GM23338 (cell line): ENCODE measurements at places on chromosomes 5 and 9. TPM values are rescaled to one million over a fixed set of nuclear protein-coding genes. Genes with fewer than 3 reads are reported as not detected.
A peak's percentile ranks its signal among the peaks of the same experiment; 100 is the strongest.

- DNase-seq, result no peak
Observed at GRCh38 chr5:8241076-8241475, 372.1 kb downstream of the MTRR start.

DIAPH1 gene
- 97.0 and 104 TPM in 2 replicates for total RNA-seq

GRCh38 chr9:107778661-107779060 lies 289.1 kb upstream of the KLF4 start:
- DNase-seq, result no peak

DNA sequence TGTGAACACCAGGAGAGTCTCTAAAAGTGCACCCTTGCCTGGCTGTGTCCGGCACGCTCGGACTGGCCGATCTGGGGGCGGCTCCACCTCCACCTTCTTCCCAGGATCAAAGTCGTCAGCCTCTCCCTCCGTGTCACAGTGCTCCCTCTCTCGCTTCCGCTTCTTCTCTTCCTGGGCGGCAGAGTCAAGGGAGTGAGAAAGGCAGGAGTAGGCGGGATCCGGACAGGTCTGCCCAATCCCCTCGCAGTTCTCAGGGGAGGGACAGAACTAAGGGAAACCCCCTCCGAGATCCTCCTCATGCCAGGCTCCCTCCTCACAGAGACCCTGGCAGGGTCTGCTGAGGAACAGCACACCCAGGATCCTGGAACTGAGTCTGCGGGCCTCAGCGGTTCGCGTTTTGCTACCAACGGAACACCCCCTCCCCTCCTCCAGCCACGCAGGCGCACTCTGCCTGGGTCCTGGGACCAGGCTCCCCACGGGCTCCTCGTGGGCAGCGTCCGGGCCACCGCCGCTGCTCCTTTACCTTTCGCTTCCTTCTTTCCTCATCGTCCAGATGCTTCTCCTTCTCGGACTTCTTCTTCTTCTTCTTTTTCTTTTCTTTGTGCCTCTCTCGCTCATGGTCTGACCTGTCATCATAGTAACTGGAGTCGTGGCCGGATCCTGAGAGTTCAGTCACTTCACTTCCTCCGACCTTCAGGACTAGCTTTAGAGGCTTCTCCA lies 1.3 kb downstream of the BRD9 start:
- peak; percentile 18 for DNase-seq

- DNase-seq, result peak; percentile 10
Observed at GRCh38 chr5:43981556-43981955, 378.6 kb downstream of the NNT start.

DNA sequence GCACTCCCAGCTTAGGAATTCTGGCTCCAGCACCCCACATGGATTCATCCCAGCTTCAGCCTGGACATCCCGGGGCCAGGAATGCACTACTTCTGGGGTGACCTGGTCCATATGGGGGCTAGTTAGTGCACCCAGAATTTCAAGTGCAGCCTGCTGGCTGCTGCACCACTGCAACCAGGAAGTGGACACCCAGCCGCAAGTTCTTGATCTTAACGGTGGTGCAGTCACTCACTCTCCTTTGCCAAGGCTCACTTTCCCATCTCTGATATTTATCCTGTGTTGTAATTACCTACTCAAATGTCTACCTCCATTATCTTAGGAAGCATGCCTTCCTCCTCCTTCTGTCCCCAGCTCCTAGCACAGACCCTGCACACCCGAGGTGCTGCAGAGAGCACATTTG lies 26.2 kb upstream of the RAB14 start:
- no peak for DNase-seq

CCNO gene
- total RNA-seq, result not detected in 2 replicates
